ENCODE measurements at places on chromosomes 5 and 9.
A peak's percentile ranks its signal among the peaks of the same experiment; 100 is the strongest.

DNA sequence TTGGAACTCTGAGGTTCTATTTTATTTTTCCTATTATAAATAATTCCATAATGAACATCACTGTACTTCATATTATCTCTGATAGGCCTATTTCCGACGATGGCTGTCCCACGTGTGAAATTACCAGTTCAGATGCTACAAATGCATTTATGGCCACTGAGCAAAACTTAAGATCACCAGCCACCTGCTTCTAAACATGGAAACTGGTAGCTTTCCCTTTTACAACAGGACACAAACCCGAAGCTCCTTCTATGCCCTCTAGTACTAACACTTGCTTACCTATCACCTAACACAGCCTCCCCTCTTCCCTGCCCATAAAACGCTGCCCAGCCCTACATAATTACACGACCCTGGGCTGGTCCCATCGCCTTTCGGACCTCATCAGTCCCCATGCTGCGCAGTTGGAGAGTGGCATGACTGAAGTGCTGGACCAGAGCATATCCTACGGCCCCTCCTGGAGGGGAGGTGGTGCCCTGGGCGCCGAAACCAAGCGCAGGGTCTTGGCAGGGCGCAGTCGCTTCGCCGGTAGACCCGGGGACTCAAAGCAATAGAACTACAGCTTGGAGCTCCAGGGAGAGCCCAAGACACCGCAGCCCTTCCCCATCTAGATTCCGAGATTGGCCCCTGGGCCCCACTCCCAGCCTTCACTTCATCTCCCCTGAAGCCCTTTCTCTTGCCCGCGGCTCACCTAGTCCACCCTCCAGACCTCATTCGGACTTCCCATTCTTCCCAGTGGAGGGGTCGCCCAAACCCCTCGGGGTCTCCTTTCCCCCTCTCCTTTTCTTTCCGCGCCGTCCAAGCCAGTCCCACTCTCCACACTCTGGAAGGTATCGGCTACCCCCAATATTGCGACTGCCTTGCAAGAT, 1.0 kb upstream of the SAP30L start:
- DNase-seq: no peak

- no peak for DNase-seq
These were observed 29.3 kb upstream of the ANKH start for GRCh38 chr5:14900693-14901461.

DNA sequence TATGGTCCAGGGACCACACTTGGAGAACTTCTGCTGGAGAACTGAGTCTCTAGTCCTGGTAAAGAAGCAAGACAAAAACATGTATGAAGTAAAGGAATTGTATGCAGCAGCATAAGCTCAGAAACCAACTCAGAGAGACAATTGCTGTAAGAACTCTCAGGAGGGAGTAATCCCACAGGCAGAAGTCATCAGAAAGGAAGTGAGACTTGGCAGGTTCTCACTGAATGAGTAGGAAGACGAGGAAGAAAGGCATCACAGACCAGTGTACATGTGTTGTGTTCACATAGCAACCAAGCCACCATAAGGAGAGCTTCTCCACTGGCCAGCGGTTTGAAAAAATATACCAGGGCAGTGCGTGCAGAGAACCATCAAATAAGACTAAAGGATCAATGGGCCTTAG, 57.9 kb upstream of the FST start:
- DNase-seq: no peak

DNA sequence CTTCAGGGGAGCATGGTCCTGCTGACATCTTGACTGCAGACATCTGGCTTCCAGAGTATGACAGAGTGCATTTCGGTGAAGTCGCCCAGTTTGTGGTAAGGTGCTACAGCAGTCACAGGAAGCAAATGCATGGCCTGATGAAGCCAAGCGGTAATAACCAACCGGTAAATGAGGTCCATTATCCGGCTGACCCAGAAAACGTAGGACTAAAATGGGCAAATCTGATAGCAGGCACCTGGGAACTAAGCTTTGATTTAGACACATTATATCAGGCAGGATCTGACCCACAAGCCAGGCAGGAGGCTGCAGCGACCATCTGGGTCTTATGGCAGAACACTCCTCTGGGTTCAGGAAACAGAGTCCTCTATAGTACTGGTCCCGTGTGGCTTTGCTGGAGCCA, 454.6 kb downstream of the GADD45G start:
- no peak for DNase-seq

GRCh38 chr5:149528281-149529060, 22.8 kb downstream of the CSNK1A1 start:
- DNase-seq: no peak

DNA sequence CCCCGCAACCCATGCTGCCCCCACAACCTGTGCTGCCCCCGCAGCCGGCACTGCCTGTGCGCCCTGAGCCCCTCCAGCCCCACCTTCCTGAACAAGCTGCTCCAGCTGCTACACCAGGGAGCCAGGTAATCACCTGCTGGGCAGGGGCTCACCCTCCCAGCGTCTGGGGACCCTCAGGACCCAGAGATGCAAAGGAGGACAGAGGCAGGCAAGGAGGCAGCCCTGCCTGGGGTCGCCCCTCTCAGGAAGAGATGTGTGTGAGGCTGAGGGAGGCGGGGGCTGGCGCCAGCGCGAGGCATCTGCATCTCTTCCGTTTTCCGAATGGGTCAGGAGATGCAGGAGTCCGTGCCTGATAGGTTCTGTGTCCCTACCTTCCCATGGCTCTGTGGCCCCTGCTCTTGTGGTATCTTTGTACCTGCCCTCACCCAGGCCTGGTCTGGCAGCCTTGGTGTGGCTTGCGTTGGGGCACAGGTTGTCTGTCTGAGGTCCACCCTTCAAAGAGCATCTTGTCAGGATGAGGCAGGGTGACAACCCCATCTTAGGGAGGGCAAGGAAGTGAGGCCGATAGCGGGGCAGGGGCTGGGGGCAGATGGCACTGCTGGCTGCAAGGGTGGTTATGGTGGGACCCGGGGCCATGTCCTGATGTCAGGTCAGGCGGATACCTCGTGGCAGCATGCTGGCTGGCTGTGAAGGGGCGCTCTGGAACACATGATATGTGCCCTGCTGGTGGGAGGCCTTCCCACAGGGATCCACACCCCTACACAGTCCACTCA, 75.7 kb downstream of the WNK2 start:
- no peak for DNase-seq

- DNase-seq: peak; percentile 10
These were observed 29.0 kb downstream of the RGS3 start for GRCh38 chr9:113492343-113493202.

- DNase-seq: no peak
These were observed 37.0 kb upstream of the POU4F3 start for GRCh38 chr5:146301626-146302025.

GRCh38 chr9:111076042-111076441, 37.8 kb upstream of the LPAR1 start:
- DNase-seq: no peak

GRCh38 chr5:37111426-37112382, 137.5 kb downstream of the CPLANE1 start:
- DNase-seq: no peak

- no peak for DNase-seq
These were observed 1.4 kb upstream of the SNAPC4 start for GRCh38 chr9:136401173-136401922.

- DNase-seq: no peak
These were observed 55.6 kb downstream of the FANCC start for GRCh38 chr9:95261890-95262289.

DNA sequence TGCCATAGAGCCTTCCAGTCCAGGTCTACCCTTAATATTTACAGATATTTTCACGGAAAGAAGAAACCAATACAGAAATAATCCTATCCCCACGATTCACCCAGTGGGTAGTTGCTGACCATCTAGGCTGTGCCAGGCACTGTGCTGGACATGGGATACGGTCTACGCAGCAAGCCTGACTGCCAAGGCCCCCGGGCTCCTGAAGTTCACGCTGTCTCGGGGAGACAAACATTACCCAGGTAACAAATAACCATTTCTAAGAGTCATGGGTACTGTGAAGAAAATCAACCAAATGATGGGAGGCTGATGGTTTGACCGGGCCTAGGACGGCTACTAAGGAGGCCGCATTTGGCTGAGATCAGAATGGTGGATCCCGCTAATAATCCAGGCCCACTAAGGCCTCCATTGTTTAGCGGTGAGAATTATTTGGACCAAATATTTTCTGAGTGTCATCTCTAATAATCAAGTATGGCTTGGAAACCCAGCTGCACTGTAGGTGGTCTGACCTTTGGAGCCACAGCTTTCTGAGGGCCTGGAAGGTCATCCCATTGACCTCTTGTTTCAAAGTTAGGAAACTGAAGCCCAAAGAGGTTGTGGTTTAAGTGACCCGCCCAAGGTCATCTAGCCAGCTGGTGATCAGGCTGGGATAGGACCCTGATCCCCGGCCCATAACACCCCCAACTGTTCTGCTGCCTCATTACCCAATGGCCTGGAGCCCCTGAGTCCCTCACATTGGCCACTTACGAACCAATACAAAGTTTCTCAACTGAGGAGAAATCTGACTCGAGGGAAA, 82.4 kb downstream of the AK8 start:
- DNase-seq: no peak

- no peak for DNase-seq
These were observed 48.1 kb upstream of the SH3PXD2B start for GRCh38 chr5:172502410-172502809.

DNA sequence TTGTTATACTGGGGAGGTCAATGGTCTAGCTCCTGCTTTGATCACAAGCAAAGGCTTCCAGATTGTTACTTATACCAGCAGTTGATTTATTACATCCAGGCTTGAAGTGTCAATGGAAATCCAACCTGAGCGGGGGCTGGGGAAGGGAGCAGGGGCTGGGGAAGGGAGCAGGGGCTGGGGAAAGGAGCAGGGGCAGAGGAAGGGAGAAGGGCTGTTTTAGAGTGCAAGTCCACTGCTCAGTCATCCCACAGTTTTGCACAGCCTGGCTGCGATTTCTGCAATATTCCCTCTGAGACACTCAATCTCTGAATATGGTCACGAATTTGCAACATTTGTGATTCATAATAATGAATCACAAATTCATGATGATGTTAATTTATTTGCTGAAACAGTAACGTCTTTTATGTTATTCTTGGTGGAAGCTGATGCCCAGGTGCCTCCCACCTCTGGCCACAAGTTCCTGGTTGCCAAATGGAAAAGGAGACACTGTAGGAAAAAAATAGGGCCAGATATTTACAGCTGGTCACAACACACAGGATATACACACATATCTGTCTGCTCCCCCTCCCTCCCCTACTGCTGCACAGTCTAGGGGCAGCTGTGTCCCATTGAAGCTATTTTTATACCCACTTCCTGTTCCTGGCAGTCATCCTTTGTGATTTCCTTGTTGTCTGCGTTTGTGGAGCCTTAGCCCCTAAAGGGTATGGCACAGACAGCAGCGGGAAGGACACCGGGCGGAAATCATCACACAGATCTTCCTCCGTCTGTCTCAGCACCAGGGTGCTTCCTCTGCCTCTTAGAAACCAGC, 325.1 kb downstream of the GADD45G start:
- no peak for DNase-seq

- no peak for DNase-seq
These were observed 98.5 kb downstream of the MTREX start for GRCh38 chr5:55406292-55406691.

DNA sequence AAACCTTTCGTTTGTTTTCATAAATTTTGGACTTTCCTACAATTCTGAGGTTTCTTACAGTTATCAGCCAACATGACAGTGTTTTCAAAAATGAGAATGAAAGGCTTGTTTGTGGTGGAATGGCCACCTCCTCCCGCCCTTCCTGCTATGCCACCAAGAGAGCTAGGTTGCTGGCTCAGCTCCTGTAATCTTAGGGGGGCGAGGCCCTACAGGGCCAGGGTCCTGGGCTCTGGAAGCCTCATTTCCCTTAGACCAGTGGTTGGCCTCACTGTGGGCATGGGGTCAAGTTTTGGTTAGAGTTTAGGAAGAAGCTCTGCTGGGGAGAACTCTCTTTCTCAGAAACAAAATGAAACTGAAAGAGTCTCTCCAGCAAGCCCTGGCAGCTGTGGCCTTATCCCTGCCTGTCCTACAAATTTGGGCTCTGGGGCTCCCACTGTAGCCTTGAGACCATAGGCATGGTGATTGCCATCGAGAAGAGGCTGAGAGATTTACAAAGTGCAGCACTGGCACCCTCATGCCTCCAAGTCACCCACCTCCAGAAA, 66.2 kb downstream of the IRX1 start:
- DNase-seq: no peak

DNA sequence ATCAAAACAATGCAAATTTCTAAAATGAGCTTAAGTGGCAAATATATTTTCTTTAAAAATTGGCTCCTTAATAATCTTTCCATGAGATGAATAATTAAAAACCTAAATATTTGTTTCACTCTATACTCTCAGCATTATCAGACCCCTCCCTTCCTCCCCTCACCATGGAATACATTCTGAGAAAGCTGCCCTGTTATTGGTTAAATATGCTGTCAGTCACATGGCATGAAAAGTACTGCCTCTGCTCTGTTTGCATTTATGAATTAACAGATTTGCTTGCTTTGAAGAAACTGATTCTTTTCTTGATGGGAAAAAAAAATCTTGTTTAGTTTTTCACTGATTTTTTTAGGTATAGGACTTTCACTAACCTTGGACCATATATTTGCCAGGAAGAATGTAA, 17.0 kb upstream of the RPS23 start:
- no peak for DNase-seq

- no peak for DNase-seq
These were observed 205.3 kb downstream of the SLCO4C1 start for GRCh38 chr5:102090770-102091169.

All from NCI-H2227 treated with DMSO at 0.1 percent for 48 hours (cell line).